ENCODE measurements at places on chromosomes 7 and 10.

- H3K4me3 ChIP-seq = no peak overlapping the region
- no peaks in the 10 kb centered on the region for H3K36me3 ChIP-seq
- no peaks in the 10 kb centered on the region for H3K27me3 ChIP-seq
- H3K27ac ChIP-seq = no peak overlapping the region
- DNase-seq = no peak
These were observed 80.8 kb upstream of the PRSS1 start for GRCh38 chr7:142668495-142668894.

DNA sequence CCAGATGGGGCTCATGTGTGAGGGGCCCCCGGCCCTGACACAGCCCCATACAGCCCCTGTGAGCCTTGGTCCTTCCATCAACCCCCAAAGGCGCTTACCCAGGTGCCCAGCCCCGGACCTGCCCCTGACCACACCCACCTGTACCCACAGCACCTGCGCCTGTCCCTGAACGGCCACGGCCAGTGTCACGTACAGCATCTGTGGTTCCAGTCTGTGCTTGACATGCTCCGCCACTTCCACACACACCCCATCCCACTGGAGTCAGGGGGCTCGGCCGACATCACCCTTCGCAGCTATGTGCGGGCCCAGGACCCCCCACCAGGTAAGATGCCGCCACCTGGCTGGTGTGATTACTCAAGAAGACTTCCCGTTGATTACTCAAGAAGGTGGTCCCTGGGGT lies 33.5 kb downstream of the SH2B2 start:
- no peak overlapping the region for H3K27ac ChIP-seq
- no peak overlapping the region for H3K4me3 ChIP-seq
- no peak for DNase-seq
- no peaks in the 10 kb centered on the region for H3K36me3 ChIP-seq
- no peaks in the 10 kb centered on the region for H3K4me1 ChIP-seq

DNA sequence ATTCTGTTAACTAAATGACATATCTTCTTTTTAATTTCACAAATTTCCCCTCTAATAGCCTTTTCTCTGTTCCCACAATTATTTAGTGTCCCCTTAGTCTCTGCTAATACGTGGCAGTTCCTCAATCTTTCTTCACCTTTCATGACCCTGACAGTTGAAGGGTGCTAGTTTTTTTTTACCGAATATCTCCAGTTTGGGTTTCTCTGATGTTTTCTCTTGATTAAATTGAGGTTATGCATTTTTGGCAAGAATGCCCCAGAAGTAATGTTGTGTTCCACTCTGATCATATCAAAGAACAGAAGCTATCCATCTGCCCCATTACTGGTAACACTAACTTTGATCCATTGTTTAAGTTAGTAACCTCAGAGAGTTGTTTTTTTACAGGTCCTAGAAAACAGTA lies 133.6 kb upstream of the ASAH2 start:
- no peaks in the 10 kb centered on the region for H3K4me1 ChIP-seq
- no peak for DNase-seq
- no peaks in the 10 kb centered on the region for H3K27me3 ChIP-seq

GRCh38 chr7:158568974-158569857 lies 18.4 kb downstream of the PTPRN2 start:
- H3K27me3 ChIP-seq = peaks cover 7% of the 10 kb centered on the region
- H3K36me3 ChIP-seq = no peaks in the 10 kb centered on the region
- H3K4me3 ChIP-seq = no peak overlapping the region
- no peak overlapping the region for H3K27ac ChIP-seq
- no peak for DNase-seq

DNA sequence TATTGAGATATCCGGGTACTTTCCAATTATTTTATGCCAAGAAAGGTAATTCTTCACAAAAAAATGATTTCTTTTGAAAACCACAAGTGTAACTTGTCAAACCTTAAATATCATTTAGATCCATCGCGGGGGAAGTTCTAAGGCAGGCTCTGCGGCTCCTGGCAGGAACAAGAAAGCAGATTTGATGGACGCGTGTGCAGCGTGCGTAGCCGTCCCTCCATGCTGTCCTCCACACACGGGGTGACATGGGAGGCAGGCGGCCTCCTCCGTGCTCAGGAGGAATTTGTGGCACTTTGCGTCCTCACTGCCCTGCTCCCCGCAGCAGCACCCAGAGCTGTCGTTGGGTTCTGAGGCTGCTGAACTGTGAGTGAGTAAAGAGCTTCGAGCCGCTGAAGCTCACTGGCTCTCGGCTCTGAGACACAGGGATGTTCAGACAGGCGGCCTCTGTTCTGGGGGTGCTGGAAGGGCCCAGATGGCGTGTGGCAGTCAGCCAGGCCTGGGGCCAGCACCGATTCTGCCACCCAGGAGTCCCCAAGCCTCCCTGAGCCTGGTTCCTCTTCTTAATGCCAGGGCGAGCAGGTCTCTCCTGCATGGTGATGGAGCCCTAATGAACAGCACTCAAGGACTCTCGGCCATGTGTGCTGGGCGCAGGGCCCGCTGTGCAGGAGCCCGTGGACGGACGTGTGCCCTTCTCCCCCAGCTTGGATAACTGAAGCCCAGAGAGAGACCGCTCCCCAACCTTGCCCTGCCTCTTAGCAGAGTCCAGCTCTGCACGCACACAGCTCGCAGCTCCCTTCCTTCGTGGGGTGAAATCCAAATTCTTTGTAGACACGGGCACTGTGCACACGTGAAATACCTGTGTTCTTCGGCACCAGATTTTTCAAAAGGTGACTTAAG lies 185.4 kb upstream of the SHH start:
- DNase-seq = peak; percentile 31
- H3K27ac ChIP-seq = peak overlapping the region; percentile 2
- H3K36me3 ChIP-seq = no peaks in the 10 kb centered on the region
- peaks cover 45% of the 10 kb centered on the region for H3K4me1 ChIP-seq
- H3K4me3 ChIP-seq = no peak overlapping the region
- H3K27me3 ChIP-seq = no peaks in the 10 kb centered on the region

DNA sequence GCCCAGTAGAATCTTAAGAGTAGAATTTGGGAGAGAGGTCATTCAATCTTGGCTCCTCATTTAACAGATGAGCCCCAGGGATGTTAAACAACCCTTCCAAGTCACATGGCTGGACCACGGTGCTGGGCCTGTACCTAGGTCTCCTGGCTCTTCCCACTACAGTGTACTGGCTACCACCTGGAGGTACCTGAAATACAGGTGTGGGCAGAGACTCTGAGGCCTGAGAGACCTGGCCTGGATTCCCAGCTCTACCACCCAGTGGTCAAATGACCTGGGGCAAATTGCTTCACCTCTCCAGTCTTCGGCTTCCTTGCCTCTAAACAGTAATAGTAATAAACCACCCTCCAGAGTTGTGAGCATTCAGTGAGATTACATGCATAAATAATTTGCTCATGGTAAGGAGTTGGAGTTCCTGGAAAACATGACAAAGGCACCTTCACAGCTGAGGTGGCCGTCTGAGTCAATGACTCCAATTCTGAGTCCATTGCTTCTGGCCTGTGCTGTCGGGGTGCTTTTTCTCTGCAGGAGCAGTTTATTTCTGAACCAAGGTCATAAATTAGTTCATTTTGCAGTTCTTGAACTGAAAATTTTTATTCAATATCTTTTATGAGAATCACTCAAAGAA lies 2.7 kb downstream of the GOT1 start:
- no peak overlapping the region for H3K27ac ChIP-seq
- no peak for DNase-seq
- no peaks in the 10 kb centered on the region for H3K36me3 ChIP-seq
- H3K4me3 ChIP-seq = no peak overlapping the region
- no peaks in the 10 kb centered on the region for H3K27me3 ChIP-seq

GRCh38 chr10:110840225-110840922 lies 31.4 kb upstream of the PDCD4 start:
- H3K4me1 ChIP-seq = peaks cover 37% of the 10 kb centered on the region
- DNase-seq = no peak
- H3K27ac ChIP-seq = no peak overlapping the region

GRCh38 chr10:30974773-30975415 lies 56.8 kb downstream of the ZNF438 start:
- no peak for DNase-seq
- H3K27me3 ChIP-seq = no peaks in the 10 kb centered on the region
- no peaks in the 10 kb centered on the region for H3K36me3 ChIP-seq
- H3K27ac ChIP-seq = no peak overlapping the region
- H3K4me1 ChIP-seq = no peaks in the 10 kb centered on the region

- H3K36me3 ChIP-seq = no peaks in the 10 kb centered on the region
- no peaks in the 10 kb centered on the region for H3K27me3 ChIP-seq
- DNase-seq = no peak
- H3K27ac ChIP-seq = no peak overlapping the region
These were observed 76.2 kb downstream of the KLF6 start for GRCh38 chr10:3708852-3709251.

DNA sequence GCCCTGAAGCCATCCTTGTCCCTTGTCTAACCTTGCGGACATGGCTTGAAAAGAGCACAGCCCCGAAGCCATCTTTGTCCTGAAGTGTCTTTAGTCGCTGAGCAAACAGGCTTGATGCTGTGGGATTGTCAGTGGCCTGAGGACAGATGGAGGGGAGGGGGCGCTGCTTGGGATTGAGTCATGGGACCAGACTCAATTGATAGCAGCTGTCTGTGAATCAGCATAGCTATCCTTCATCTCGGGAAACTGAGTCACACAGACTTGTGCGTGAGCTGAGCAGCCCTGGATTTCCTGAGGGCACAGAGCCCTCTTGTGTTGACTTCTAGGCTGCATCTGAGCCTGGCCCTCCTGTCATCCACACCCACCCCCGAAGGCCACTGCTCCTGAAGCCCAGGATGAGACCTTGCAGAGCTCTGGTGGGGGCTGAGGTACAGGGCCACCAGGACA lies 14.4 kb downstream of the MYO1G start:
- no peak overlapping the region for H3K4me3 ChIP-seq
- H3K4me1 ChIP-seq = peaks cover 12% of the 10 kb centered on the region
- DNase-seq = no peak
- H3K27ac ChIP-seq = no peak overlapping the region
- peaks cover 64% of the 10 kb centered on the region for H3K36me3 ChIP-seq

GRCh38 chr7:19009241-19009935 lies 108.0 kb downstream of the TWIST1 start:
- H3K27me3 ChIP-seq = no peaks in the 10 kb centered on the region
- H3K4me1 ChIP-seq = no peaks in the 10 kb centered on the region
- DNase-seq = no peak
- H3K27ac ChIP-seq = no peak overlapping the region
- H3K36me3 ChIP-seq = no peaks in the 10 kb centered on the region
- H3K4me3 ChIP-seq = no peak overlapping the region

DNA sequence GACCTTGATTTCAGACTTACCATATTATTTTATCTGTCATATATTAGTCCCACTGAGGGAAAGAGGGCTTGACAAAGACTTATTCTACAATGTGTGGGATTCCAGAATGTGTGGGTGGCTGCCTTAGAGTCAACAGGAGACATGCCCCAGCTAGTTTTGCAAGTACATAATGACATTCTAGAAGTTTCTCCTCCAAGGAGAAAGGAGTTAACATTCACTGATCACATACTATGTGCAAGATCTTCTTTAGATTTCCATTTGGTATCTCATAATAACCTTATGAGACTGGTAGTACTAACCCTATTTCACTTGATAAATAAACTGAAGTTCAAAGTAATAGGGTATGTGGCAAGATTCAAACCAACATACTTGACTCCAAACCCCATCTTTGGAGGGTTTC lies 25.2 kb downstream of the IRF5 start:
- H3K4me3 ChIP-seq = no peak overlapping the region
- H3K27ac ChIP-seq = peak overlapping the region; percentile 16
- no peaks in the 10 kb centered on the region for H3K4me1 ChIP-seq
- no peak for DNase-seq
- H3K36me3 ChIP-seq = peaks cover 65% of the 10 kb centered on the region

GRCh38 chr10:4834898-4835405 lies 8.9 kb downstream of the AKR1E2 start:
- H3K27ac ChIP-seq = no peak overlapping the region
- no peaks in the 10 kb centered on the region for H3K36me3 ChIP-seq
- peaks cover 4% of the 10 kb centered on the region for H3K4me1 ChIP-seq
- H3K27me3 ChIP-seq = no peaks in the 10 kb centered on the region

GRCh38 chr7:69622960-69623359 lies 24.7 kb downstream of the AUTS2 start:
- DNase-seq = no peak
- H3K36me3 ChIP-seq = no peaks in the 10 kb centered on the region

DNA sequence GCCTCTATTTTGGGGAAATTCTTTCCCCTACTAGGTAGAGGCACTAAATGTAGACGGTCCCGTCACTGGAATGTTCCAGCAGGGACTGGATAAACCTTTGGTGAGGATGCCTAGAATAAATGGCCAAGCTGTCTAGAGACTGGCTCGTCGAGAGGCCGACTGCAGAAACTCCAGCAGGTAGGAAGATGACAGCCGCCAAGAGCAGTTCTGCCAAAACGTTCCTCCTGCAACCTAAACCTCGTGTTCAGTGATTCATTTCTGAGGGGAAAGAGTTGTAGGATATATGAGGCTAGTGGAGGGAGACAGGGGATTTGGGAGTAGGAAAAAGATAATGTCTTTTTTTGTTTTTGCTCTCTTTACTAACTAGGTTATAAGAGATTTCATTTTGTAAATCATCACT lies 184.7 kb upstream of the GDF10 start:
- no peak overlapping the region for H3K4me3 ChIP-seq
- H3K36me3 ChIP-seq = no peaks in the 10 kb centered on the region
- H3K4me1 ChIP-seq = no peaks in the 10 kb centered on the region
- H3K27ac ChIP-seq = no peak overlapping the region

GRCh38 chr7:117470777-117471176 lies 9.0 kb upstream of the CFTR start:
- no peak overlapping the region for H3K27ac ChIP-seq
- H3K27me3 ChIP-seq = no peaks in the 10 kb centered on the region
- DNase-seq = no peak
- H3K36me3 ChIP-seq = no peaks in the 10 kb centered on the region
- H3K4me1 ChIP-seq = no peaks in the 10 kb centered on the region

DNA sequence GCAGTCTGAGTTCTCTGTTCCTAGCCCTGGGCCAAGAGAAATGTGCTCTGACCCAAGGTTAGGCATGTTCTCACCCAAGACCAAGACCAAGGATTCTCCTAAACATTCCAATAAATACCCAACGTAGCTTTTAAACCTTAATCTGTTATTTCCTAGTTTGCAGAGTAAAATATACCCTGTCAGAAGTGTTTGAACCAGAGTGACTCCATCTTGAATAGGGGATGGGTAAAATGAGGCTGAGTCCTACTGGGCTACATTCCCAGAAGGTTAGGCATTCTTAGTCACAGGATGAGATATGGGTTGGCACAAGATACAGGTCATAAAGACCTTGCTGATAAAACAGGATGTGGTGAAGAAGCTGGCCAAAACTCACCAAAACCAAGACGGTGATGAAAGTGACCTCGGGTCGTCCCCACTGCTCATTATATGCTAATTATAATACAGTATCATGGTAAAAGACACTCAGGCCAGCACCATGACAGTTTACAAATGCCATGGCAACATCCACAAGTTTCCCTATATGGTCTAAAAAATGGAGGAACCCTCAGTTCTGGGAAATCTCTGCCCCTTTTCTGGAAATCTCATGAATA lies 27.7 kb downstream of the PLXNA4 start:
- DNase-seq = no peak
- no peak overlapping the region for H3K27ac ChIP-seq
- H3K36me3 ChIP-seq = no peaks in the 10 kb centered on the region
- H3K4me1 ChIP-seq = peaks cover 4% of the 10 kb centered on the region
- H3K27me3 ChIP-seq = no peaks in the 10 kb centered on the region
- H3K4me3 ChIP-seq = no peak overlapping the region

- peaks cover 36% of the 10 kb centered on the region for H3K4me1 ChIP-seq
- no peaks in the 10 kb centered on the region for H3K27me3 ChIP-seq
- peak overlapping the region; percentile 89 for H3K4me3 ChIP-seq
- peak overlapping the region; percentile 70 for H3K27ac ChIP-seq
- no peak for DNase-seq
These were observed 869 bp downstream of the PSAP start for GRCh38 chr10:71850021-71850742.

GRCh38 chr10:15169555-15170401 lies 1.3 kb upstream of the NMT2 start:
- no peaks in the 10 kb centered on the region for H3K36me3 ChIP-seq
- H3K4me1 ChIP-seq = peaks cover 23% of the 10 kb centered on the region
- H3K27ac ChIP-seq = peak overlapping the region; percentile 54
- DNase-seq = peak; percentile 84
- peak overlapping the region; percentile 12 for H3K4me3 ChIP-seq
